ENCODE measurements at places on chromosomes 4 and X. TPM values are rescaled to one million over a fixed set of nuclear protein-coding genes. Genes with fewer than 3 reads are reported as not detected.
A peak's percentile ranks its signal among the peaks of the same experiment; 100 is the strongest.

GRCh38 chr4:30103455-30103854 is 616.7 kb upstream of the PCDH7 start:
- no peak for DNase-seq

- no peak for DNase-seq
Measured at GRCh38 chr4:134905061-134905460, 703.5 kb upstream of the PABPC4L start.

- DNase-seq, result no peak
Measured at GRCh38 chr4:26029568-26030131, 115.6 kb downstream of the SMIM20 start.

- DNase-seq, result no peak
Measured at GRCh38 chr4:3212391-3213105, 36.4 kb upstream of the MSANTD1 start.

DNA sequence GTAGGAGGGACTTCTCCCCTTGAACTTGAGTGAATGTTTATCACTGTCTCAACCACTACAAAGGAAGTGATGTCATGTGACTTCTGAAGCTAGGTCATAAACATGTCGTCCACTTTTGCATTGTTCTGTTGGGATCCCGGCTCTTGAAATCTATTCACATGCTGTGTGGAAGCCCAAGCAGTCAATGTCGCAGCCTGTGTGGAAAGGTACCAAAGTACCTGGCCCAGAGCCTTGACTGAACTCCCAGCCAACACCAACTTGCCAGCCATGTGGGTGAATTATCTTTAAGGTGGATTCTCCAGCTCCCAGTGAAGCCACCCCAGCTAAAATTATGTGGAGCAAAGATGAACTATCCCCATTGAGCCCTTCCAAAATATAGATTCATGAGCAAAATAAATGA is 85.0 kb upstream of the USP38 start:
- DNase-seq, result no peak

GRCh38 chrX:47179221-47179927 is 14.3 kb upstream of the UBA1 start:
- peak; percentile 6 for DNase-seq

DNA sequence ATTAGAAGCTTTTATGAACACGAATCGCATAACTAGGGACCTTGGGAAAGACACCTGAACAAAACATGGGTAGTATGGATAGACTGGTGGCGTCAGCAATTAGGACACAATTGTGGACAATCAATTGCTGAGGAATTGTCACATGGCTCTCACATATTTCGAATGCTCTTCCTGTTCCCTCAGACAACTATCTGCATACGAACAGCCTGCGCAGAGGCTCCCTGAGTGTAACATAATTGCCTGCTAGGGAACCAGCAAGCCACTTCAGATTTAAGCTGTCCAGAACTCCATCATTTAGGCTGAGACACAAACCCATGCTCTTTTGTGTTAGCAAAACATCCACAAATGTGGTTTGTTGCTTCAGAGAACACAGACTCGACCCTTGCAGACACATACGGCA is 160.8 kb downstream of the MGST2 start:
- no peak for DNase-seq

- no peak for DNase-seq
Measured at GRCh38 chr4:65670020-65670330, 314 bp downstream of the EPHA5 start.

DNA sequence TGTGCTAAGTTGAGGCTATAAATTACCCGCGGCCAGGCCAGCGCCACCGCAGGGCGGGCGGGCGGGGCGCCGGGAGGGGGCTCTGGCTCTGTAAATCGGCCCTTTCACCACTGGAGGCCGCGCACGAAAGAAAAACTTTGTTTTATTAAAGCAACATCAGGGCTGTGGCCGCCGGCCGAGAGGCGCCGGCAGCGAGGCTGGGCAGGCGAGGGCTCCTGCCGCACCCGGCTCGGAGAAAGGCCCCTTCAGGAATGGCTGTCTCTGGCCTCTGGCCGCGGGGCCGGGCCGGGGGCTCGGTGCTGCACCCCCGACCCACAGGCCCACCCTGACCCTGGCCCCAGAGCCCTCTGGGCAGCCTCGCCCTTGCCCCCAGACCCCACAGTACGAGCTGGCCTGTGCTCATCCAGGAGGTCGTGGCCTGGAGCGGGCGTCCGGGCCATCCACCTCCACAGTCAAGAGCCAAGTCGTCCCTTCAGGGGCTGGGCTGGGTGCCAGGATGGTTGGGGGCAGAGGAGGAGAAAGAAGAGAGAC is 29.5 kb upstream of the FGFR3 start:
- DNase-seq, result no peak

The MXD4 gene
- total RNA-seq, result 105 TPM

The CT47B1 gene
- total RNA-seq, result not detected

The KCND1 gene
- total RNA-seq, result 5.0 TPM

The MAGEA12 gene
- total RNA-seq, result not detected
